ENCODE measurements at places on chromosomes 6 and 20.

GRCh38 chr6:149360536-149360935, 39.5 kb upstream of the SUMO4 start:
- DNase-seq = no peak

- no peak for DNase-seq
These were observed 2.6 kb downstream of the ID4 start for GRCh38 chr6:19839788-19840187.

DNA sequence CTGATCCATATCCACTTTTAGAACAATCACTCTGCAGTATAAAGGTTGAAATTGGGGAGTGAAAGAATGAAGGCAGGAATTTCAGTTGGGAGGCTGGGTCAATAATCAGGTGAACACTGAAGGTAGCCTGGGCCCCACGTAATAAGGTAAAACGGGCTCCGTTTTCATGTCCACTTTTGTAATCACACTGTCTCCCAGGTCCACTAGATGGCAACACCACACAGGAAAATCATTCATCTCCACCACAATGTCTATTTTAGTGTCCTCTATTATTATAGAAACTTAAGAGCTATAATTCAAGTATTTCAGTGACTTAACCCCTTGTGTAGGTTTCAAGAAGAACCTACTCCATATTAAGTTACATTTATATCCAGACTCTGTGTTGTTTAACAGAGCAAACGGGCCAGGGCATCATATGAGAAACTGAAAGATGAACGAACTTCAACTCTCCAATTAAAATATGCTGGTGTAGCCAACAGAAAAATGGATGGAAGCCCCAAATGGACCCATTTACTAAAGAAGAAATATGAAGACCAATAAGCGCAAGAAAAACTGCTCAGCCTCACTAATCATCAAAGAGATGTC, 45.9 kb upstream of the MC3R start:
- peak; percentile 16 for DNase-seq

GRCh38 chr6:148401571-148401970, 58.9 kb downstream of the SASH1 start:
- no peak for DNase-seq

DNA sequence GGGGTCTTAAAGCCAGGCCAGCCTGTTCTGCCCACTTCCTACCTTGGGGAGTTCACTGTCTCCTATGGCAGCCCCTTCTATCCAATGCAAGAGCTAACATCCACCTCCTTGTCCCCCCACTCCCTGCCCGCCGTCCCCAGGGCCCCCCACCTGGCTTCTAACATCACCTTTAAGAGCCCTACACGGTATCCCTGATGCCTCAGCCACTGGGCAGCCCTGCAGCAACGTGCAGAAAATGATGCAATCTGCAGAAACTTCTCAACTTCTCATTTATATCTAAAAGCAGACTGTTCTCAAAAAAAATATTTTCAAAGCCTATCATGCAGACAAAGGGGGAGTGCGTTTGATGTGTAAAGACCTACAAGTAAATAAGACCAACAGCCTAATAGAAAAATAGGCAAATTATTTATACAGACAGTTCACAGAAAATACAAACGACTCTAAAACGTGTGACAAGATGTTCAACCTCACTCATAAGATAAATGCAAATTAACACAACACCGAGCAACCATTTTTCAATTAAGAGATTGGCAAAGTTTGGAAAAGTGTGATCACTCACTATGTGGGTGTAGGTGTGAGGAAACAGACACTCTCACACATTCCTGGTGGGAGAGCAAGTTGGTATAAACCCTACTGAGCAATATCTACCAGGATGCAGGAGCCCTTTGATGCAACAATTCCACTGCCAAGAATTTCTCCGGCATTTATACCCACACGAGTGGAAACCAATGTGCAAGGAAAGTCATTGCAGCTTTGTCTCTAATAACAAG, 15.1 kb upstream of the HCK start:
- DNase-seq = no peak

GRCh38 chr6:21227486-21227885, 366.1 kb upstream of the SOX4 start:
- DNase-seq = no peak

GRCh38 chr6:26065952-26066380, 21.3 kb upstream of the HFE start:
- peak; percentile 81 for DNase-seq

DNA sequence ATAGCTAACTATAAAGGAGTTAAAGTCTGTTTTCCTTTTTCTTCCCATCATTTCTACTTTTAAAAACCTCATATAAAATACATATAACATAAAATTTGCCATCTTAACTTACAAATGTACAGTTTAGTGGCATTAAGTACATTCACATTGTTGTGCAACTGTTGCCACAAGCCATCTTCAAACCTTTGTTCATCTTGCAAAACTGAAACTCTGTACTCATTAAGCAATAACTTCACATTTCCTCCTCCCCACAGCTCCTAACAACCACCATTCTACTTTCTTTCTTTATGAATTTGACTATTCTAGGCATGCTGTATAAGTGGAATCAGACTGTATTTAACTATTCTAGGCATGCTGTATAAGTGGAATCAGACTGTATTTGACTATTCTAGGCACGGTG, 4.5 kb downstream of the CCDC170 start:
- DNase-seq = no peak

DNA sequence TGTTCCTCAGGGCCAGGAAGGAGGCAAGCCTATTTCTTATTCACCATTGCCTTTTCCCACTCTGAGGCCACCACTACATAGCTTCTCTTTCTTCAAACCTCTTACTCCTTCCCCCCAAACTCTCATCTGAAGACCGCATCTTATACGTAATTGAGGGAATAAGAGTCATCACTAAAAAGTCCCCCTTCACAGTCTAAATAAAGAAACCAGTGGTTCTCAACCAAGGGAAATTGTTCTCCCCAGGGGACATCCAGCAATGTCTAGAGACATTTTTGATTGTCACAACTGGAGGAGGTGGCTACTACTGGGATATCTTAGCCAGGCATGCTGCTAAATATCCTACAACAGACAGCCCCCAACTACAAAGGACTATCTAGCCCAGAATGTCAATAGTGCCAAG, 327.6 kb upstream of the CNR1 start:
- DNase-seq = no peak

GRCh38 chr6:2961506-2961905, 9.9 kb downstream of the SERPINB6 start:
- no peak for DNase-seq

DNA sequence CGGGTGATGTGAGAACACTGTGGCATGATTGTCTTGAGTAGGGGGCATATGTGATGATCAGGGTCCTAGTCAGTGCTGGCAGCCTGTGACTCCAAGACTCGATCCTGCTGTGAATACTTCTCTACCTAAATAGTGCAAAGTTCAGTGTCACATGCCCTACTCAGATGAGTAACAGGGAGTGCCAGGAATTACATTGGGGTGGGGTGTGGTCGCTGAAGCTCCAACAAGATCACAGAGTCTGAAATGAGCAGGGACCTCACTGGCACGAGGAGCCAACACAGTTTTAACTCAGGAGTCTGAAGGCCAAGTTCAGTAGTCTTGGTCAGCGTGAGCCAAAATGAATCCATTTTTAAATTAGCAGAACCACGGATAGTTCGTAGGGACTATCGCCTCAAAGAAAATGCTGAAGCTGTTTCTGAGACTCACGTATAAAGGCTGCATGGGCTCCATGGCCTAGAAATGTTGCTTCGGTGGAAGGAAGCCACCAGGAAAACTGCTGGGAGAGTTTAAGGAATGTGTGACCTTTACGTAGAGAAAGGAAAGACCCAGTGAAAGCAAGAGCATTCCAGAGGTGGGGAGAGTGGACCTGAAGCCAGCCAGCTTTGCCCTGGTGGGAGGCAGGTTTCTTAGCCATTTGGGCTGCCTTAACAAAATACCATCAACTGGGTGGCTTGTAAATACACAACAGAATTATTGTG, 72.2 kb downstream of the RPP40 start:
- DNase-seq = no peak

DNA sequence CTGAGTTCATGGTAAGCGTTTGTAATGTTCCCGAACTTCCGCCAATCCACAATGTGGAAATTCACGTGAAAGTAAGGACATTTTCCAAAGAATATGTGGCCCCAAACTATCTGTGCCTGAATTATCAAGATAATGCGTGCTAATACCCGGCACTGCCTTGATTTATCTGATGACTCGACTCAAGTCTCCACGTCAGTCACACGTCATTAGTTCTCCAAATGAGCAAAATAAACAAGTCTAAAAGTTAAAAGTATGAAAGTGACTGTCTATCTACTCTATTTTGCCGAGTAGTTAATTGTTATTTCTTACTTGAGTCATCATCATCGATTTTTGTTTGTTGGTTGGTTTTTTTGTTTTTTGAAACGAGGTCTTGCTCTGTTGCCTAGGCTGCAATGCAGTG, 21.7 kb upstream of the FOXC1 start:
- DNase-seq = no peak

DNA sequence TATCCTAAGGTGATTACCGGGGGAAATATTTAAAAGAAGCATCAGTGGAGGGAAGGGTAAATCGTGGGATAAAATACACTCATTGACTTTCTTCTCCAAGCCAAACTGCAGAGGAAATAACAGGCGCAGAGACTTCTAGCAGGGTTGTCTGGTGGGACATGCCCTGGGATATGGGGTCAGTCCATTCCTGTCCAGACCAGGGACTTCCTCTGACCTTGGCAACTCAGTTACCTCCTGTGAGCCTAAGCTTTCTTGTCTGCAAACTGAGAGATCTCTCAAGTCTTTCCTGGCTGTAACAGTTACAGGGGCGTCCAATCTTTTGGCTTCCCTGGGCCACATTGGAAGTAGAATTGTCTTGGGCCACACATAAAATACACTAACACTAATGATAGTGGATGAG, 21.7 kb upstream of the PHACTR2 start:
- DNase-seq = no peak

DNA sequence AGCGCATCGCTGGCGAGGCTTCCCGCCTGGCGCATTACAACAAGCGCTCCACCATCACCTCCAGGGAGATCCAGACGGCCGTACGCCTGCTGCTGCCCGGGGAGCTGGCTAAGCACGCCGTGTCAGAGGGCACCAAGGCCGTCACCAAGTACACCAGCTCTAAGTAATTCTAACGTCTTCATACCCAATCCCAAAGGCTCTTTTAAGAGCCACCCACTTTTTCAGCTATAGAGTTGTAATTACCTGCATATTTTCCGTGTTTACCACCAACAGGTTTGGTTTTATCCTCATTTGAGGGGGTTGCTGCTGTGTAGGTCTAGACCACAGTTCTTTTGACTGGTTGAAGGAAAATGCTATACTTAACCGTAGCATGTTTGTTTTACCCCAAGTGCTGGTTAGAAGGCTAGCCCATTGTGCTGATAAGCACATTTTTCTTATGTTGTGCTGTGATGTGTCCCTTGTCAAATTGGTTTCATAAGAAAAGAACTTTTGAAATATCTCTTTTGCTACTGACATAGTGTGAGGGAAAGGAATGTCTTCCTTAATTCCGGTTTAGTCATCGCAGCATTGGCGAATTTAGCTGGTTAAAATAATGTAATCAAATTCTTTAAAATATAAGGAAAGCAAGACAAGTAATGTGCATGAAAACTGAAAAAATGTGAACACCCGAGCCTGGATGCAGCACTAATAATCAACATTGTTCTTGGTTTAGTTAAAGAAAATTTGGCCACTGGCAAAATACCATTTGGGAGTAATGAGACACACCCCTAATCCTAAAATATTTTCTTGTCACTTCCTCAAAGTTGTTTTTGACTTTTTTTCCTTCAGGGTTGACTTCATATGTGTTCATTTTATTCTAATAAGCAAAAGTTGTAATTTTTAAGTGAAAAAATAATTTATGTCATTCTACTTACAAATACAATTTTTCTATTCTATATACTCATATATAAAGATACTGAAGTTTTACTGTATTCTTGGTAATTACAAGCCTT, 112.8 kb downstream of the HFE start:
- no peak for DNase-seq

DNA sequence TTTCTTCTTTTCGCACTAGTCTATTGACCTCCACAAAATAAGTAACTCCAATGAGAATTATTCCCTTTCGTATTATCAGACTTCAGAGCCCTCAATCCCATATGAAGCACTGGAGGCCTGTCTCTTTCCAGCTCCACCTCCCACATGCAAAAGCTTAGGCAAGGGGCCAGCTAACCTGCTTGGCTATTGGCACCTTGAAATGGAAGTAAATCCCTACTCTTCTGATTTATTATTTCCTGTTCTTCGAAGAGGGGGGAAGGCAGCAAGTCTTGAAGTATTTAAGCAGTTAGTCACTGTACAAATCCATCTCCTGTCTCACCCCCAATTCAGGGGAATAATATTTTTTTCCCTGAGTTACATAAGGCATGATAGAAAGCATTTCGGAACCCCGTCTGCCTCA, 577.8 kb downstream of the MAFB start:
- DNase-seq = no peak
